ENCODE measurements at places on chromosomes 5 and 9. TPM values are rescaled to one million over a fixed set of nuclear protein-coding genes. Genes with fewer than 3 reads are reported as not detected.

The HBEGF gene
- 3.0 TPM for total RNA-seq

The PCA3 gene
- 0.54 TPM for total RNA-seq

The HSPB3 gene
- not detected for total RNA-seq

The CSNK1A1 gene
- 116 TPM for total RNA-seq

The WDR38 gene
- total RNA-seq: not detected

- no peak for DNase-seq
Measured at GRCh38 chr9:16147726-16148125, 594.9 kb downstream of the CCDC171 start.

DNA sequence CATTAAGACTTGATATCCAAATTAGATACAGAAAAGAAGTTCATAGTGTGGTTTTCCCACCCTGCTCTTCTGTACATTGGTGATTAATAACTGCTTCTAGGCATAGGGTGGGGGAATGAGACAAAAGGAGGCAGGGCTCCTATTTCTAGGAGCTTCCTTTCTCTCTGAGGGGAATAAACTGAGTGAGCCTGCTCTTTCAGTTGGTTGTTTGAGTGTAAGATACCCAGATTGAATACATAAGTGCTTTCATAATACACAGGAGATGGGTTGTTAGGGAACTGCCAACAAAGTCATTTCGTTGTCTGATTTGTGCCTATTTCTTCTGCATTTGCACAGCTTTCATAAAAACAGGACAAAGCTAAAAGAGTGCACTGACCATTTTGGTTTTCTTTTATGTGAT, 48.9 kb upstream of the TTC23L start:
- no peak for DNase-seq

GRCh38 chr9:92986176-92987119, 39.1 kb downstream of the FGD3 start:
- peak; percentile 52 for DNase-seq

- DNase-seq: no peak
Measured at GRCh38 chr9:79682076-79682736, 110.4 kb downstream of the TLE4 start.

DNA sequence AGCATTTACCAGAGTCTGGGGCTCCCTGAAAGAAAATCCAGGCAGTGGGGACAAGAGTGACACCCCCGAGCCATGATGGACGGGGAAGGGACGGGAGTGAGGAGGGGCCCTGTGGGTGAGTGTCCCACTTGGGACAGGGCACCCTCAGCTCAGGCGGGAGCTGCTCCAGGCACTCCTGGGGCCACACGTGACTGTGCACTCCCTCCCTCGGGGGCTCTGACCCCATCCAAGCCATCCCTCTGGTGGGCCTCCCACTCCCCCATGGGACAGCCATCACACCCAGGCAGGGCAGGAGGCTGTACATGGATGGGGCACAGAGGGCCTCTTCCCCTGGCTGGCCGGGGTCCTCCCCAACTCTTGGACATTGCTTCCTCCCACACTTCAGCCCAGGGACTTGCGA, 3.0 kb upstream of the CARD9 start:
- DNase-seq: no peak

GRCh38 chr5:113017881-113018635, 41.5 kb downstream of the DCP2 start:
- no peak for DNase-seq
